ENCODE measurements at places on chromosomes 5 and 9.

- DNase-seq: no peak
Measured at GRCh38 chr5:178301641-178302040, 69.0 kb upstream of the PHYKPL start.

- no peak for DNase-seq
Measured at GRCh38 chr5:64165500-64166200, at the start of gene RNF180. RNF180 (plus strand) TSS chr5:64165843; CDS start chr5:64200808, 34,965 bp downstream.

DNA sequence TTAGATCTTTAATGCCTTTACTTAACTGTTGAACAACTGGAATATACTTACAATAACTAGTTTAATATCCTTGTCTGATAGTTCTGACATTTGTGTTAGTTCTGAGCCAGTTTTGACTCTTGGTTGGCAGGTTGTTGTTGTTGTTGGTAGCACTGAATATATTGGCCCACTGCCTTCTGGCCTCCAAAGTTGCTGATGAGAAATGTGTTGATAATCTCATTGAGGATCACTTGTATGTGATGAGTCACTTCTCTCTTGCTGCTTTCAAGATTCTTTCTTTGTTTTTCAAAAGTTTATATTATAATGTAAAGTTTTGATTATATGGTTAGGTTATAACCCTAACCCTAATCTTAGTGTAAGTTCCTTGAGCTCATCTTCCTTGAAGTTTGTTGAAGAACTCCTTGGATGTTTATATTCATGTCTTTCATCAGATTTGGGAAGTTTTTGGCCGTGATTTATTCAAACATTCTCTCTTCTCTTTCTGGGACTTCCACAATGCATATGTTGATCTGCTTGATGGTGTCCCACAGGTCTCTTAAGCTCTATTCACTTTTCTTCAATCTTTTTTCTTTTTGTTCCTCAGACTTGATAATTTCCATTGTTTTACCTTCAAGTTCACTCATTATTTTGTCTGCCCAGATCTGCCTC is 149.7 kb downstream of the FGF18 start:
- no peak for DNase-seq

DNA sequence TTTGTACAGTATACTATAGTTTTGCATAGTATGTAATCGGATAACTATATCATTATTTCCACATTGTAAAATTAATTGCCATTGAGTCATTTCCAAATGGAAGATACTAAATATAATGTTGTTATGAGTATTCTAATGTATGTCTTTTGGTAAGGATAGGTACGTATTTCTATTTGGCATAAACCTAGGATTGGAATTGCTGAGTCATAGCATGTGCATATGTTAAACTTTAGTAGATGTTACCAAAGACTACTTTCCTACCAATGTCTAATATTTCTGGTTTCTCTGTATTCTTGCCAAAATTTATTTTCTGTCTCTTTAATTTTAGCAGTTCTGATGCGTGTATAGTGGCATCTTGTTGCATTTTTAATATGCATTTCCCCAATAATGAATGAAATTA is 825.1 kb upstream of the ARRDC3 start:
- no peak for DNase-seq

DNA sequence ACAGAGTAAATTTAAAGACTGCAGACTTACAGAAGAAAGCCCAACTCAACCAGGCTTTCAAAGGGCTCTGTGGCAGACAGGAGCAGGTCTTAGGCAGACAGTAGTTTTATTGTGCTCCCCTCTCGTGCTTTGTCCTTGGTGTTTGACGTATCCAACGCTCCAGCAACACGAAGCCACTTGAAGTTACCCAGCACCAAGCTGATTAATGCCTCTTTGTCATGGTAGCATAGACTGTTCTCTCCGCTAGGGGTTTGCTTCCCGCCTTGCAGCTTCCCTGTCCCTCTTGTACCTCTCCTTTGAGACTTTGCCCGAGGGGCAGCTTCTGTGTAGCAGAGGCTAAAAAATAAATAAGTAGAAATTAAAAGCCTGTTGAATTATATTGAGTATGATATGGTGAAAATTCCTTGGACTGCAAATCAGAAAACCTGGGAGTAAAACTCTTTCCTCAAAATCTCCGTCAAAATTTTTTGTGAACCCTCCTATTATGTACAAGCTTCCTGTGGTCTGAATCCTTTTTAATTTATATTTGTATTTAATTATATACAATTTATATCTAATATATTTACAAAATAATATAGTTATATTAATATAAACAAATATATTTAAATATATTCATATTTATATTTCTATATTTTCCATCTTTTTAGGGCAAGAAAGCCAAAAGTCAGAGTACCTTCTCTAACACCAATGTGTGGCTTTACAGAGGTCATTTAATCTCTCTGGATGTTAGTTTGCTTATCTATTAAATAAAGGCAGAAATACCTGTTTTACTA is 405.4 kb downstream of the DMAC1 start:
- no peak for DNase-seq

- no peak for DNase-seq
Measured at GRCh38 chr5:33417632-33418031, 23.1 kb upstream of the TARS1 start.

All from stimulated activated CD4-positive, alpha-beta T cell treated with anti-CD3 and anti-CD28 coated beads, Interleukin-12 subunit alpha, Interleukin-12 subunit beta, amount 100 ng/mL, for 24 hours (primary cell).